ENCODE measurements at places on chromosomes 4 and X.

DNA sequence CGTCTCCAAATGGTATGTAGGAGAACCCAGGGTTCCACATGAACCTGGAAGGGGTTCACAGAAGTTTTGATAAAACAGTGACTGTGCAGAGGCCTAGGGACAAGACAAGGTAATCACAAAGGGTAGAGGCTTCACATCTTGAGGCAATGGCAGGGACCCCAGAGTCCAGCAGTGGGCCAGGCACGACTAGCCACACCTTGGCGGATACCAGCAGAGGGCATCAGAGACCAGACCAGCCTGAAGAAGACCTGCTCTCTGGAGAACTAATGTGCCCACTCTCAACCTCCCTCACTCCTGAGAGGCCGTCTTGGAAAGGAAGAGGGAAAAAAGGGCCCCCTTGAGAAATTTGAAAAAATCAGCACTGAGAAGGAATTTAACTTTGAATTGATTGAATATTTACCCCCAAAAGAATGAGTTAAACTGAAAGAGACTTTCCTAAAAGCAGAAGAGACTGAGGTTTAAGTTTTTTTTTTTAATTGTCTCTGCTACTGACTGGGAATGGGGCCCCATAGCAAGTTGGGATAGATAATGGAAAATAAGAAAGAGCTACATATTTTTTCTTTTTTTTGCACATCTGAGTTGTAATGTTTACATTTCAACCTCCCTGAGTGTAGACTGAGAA is 243.8 kb upstream of the JADE1 start:
- peak; percentile 10 for DNase-seq

DNA sequence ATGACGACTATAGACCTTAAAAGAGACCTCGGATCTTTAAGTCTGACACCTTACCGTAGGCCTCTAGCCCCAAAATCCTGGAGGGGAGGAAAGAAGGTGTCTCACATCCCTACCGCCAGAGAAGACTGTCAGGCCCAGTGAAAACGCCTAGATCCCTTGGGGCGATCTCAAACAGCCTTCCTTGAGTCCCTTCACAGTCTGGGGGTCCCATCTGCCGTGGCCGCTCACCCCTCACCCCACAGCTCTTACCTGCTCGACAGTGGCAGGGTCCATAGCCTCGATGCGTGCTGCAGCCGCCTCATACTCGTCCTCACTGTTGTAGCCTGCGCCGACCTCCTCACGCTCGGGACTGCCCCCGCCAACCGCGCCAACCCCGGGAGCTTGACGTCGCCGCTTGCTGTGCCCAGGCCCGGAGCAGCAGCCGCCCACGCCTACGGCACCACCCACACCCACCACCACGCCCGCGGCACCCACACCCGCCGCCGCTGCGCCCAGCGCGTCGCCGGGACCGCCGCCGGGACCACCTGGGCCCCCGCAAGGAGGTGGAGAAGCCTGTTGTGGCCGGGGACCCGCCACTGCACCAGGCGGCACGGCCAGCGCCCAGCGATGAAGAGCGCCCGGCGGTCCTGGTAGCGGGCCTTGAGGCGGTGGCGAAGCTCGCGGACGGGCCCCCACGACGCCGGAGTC is 536 bp downstream of the OTUD5 start:
- no peak for DNase-seq

DNA sequence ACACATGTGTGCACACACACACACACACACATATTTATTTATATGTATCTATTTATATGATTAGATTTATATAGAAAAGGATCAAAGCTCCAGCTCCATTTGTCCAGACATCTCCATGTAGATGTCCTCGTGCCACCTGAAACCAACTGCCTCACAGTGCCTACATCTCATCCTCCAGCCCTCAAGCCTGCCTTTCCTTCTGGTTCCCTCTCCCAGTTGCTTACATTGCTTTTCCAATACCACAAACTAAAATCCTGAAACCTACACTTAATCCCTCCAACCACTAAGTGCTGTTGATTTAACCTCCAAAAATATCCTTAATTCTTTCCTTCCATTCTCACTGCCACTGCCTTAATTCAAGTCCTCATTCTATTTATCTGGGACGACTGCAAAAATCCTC is 51.4 kb downstream of the STBD1 start:
- no peak for DNase-seq

- no peak for DNase-seq
Observed at GRCh38 chr4:185270885-185271284, 61.5 kb downstream of the SNX25 start.

- DNase-seq, result no peak
Observed at GRCh38 chr4:139508581-139509237, 47.3 kb downstream of the SETD7 start.

DNA sequence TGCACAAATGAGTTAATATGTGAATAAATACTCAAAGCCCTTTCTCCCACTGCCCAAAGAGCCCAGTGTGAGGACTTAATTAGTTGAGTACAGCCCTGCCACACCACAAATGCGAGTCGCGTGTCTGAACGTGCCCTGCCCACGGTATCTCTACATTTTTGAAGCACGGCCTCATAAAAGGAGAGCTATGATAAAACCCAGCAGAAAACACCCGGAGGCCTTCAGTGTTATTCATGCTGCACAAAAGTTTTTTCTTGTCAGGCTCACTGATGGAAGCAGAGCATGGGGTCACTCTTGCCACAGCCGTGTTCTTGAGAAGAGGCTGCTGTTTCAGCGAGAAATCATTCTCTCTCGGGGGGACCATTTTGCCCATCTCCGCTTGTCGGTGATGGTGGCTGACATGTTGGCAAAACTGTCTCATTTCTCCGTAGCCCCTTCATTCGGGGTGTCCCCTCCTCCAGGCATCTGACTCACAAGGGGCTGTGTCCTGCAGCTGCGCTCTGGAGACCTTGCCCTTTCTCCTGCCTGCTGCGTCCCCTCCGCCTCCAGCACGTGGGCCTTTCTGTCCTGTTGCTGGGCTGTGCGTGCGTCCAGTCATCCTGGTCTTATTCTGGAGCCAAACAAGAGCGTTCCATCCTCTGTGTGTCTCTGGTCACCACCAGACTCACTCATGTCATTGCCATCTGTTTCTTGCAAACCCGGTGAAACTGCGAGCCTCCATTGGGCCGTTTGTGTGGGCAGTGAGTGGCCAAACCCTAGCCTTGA is 88.8 kb downstream of the SORCS2 start:
- DNase-seq, result no peak

- no peak for DNase-seq
Observed at GRCh38 chr4:48429709-48430474, 53.3 kb upstream of the SLC10A4 start.

- no peak for DNase-seq
Observed at GRCh38 chrX:155819966-155820491, 61.1 kb upstream of the VAMP7 start.

- no peak for DNase-seq
Observed at GRCh38 chrX:38561951-38562719, 793 bp downstream of the TSPAN7 start.

DNA sequence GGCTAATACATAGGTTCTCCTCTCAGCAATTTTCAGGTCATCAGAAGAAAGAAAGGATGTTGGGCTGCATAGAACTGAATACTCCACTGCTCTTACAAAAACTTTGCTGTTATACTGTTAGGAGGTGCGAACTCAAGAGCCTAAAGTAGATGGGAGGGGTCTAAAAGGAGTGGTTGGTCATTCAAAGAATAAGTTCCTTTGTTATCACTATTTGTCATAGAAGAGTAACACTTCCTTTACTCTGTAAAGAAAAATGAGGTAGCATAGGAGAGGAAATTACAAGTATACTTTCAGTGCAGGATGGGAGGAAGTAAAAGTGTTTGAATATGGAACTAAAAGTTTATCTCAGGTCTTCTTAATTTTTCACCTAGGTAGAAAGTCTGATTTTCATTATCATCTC is 61.5 kb downstream of the CCNI start:
- no peak for DNase-seq

- DNase-seq, result no peak
Observed at GRCh38 chr4:42329421-42329820, 67.9 kb upstream of the SHISA3 start.

GRCh38 chr4:31125061-31125460 is 404.9 kb downstream of the PCDH7 start:
- no peak for DNase-seq

GRCh38 chr4:186844059-186844681 is 120.5 kb upstream of the FAT1 start:
- no peak for DNase-seq

DNA sequence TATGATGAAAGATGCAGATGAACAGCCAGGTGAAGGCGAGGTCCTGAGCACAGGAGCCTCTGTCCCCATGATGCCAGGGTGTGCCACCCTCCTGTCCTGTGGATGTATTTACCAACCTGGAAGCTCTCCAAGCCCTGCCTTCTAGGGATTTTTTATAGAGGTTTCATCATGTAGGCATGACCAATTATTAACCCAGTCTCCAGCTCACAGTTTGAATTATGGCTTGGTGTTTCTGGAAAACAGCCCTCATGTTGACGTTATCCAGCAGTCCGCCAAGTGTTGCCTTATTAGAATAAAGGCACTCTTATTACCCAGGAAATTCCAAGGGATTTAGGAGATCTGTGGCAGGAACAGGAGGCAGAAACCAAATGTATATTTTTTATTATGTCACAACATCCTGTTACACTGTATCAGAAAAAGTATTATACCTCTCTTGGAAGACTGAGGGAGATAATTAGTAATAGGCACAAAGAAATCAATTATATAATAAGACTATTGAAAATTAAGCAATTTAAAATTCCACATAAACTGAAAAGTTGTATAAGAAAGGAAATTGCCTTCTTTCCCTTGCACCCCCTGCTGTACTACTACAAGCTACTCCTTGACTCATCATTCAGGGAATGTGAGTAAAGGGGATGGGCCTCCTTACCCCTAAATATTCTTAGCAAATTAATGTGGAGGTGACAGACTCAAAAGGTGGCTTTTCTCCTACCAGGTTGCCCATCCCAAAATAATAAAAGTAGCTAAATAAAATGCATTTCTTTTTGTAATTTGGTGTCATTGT is 129.6 kb downstream of the ZNF330 start:
- DNase-seq, result no peak

DNA sequence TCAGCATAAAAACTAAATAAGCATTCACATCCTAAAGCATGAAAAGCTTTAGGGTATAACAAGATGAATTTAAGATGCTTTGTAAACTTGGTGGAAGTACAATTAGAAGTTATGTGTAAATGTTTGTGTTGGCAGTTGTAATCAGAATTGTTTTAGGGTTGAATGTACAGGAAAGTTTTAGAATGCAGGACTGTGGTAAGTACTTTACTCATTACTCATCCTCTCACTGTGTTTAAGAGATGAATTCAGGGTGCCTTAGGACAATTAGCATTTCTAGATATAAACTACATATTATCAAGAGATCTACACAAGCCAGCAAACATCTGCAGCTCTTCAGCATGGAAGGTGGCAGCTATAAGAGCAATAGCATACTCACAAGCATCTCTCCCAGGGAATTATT is 77.5 kb upstream of the ELOVL6 start:
- no peak for DNase-seq

- no peak for DNase-seq
Observed at GRCh38 chr4:20017777-20018115, 234.0 kb upstream of the SLIT2 start.

DNA sequence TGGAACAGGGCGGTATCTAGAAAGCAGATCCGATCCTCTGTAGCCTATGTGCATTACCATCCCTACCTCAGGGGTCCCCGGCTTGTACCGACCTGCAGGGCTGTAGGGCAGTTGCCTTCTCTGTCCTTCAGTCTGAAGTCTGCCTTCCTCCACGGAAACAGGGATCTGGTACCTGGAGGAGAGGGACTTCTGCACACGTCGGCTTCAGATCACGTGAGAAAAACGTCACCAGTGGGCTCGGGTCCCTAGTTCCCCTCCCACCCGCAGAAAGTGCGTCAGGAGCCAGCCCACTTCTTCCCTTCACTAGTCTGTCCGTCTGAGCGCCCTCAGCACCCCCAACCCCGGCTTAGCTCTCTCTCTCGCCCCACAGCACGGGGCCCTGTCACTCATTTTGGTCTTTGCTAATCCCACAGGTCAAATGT is at the start of gene TCEAL5:
Gene TCEAL5 (minus strand): TSS at position 170 of the 422 bp plus-strand sequence. CDS start 2,187 bp downstream, outside the sequence.
- DNase-seq, result no peak

- DNase-seq, result no peak
Observed at GRCh38 chr4:125353131-125353530, 38.4 kb downstream of the FAT4 start.

- DNase-seq, result no peak
Observed at GRCh38 chrX:117843749-117844148, 272.9 kb downstream of the KLHL13 start.

DNA sequence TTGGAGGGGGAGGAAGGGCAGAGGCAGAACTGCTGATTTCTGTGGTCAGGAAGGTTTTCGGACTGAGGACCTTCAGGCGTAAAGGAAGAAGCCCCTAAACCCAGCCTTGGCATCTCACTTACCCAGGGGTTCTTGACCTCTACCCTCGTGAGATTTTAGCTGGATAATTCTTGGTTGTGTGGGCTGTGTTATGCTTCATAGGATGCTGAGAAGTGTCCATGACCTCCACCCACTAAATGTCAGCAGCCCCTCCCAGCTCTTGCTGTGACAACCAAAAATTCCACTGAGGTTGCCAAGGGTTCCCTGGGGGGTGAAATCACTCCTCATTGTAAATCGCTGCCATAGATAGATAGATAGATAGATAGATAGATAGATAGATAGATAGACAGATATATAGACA is 5.8 kb upstream of the CRLF2 start:
- DNase-seq, result no peak

- DNase-seq, result no peak
Observed at GRCh38 chrX:433771-434170, 47.1 kb upstream of the PPP2R3B start.

DNA sequence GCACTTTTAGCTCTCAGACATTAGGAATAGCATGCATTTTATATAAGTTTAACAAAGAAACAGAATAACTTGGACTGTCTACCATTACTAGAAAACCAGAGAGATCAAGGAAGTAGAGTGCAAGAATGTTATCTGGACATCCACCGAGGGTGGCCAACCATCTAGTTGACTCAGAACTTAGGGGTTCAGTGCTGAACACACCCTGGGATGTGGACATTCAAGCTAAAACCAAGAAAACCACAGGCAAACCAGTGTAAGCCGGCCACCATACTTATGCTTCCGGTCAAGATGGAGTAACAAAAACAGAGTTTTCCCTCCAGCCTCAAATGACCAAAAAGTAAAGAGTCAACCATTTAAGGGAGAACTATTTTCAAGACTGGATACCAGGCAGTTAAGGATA is 181.4 kb upstream of the MXRA5 start:
- DNase-seq, result no peak

DNA sequence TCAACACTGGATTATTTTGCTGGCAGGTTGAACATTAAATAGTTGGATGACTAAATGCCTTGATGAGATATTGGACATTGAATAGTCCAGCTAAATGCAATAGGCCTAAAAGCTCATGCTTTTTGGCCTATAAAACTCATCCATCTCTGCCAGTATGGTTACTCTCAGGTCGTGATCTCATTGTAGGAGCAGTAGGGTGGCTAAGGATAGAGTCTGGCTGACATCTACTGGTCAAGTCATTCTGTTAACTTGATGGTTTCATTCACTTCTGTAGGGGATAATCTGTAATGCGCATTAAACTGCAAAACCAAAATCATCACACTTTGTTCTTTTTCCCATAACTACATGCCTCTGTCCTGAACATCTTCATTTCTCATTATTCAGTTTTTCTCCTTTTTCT is 227.0 kb downstream of the DKK2 start:
- no peak for DNase-seq

- DNase-seq, result no peak
Observed at GRCh38 chr4:86558258-86558657, 35.9 kb upstream of the PTPN13 start.
